ENCODE measurements at places on chromosomes 3 and 15.

DNA sequence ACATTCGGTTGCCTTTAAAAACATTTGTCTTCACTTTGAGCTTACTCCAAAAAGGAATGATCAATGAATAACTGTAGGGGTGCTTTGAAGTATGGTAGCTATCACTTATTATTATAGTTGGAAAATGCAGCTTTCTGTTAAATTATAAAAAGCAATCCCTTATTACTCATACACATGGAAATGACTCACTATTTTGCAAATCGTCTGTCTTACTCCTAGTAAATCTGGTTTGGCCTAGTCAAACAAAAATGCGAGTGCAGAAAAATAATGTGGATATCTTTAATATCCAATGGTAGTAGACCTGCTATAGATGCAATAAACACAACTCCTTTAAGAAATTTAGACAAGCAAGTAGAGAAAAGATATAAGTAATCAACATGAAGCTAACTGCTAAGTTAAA is 112.5 kb downstream of the ZIC1 start:
- DNase-seq = no peak

- DNase-seq = no peak
These were observed 24.5 kb downstream of the MEGF11 start for GRCh38 chr15:66228807-66229735.

DNA sequence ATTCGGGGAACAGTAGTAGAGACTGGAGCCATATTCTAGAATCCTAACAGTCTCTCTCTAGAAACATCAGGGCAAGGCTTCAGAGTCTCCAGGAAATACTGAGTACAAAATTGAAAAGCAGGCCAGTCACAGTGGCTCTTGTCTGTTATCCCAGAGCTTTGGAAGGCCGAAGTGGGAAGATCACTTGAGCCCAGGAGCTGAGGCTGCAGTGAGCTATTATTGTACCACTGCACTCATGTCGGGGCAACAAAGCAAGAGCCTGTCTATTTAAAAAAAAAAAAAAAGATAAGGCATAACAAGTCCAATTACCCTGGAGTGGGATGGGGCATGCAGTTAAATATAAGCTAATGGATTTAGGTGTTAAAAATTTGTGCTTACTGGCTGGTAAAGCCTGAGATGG is 79.0 kb downstream of the SEMA6D start:
- no peak for DNase-seq

- no peak for DNase-seq
These were observed 108.9 kb upstream of the ETV5 start for GRCh38 chr3:186217820-186218164.

DNA sequence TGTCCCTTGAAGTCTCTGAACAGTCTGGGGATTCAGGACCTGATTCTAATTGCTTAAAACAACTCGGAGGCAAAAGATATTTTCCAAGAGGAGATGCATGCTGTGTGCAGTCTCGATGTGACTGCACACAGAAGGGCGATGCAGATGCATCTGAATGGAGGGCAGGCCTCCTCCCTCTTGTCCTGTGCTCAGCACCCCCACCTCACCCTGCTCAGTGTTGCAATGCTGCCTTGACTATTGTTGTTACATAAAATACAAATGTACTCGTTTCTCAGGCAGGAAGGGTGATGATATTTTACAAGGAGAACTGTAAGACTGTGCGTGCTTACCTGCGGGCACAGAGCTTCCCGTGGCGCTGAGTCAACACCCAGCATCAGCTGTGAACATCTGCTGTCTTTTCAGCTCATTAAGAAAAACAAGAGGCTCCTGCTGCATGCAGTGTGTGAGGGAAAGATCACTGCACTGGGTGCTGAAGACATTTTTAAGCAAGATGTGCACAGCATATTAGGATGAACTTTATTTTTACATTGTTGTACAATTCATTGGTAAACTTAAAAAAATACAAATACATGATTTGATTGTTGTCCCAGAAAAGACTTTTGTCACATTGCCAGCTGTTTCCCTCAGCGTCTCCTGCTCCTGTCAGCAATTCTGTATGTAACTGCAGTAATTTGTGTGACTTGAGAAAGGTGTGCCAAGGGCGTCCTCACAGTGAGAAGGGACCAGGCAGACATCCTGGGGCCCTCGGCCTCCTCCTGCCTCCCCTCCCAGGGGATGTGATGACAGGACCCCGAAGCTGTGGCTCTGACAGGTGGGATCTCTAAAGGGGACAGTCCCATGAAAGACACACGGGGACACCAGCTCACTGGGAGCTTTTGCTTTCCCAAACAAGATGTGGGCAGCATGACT is 56.3 kb upstream of the RPL32 start:
- DNase-seq = no peak

DNA sequence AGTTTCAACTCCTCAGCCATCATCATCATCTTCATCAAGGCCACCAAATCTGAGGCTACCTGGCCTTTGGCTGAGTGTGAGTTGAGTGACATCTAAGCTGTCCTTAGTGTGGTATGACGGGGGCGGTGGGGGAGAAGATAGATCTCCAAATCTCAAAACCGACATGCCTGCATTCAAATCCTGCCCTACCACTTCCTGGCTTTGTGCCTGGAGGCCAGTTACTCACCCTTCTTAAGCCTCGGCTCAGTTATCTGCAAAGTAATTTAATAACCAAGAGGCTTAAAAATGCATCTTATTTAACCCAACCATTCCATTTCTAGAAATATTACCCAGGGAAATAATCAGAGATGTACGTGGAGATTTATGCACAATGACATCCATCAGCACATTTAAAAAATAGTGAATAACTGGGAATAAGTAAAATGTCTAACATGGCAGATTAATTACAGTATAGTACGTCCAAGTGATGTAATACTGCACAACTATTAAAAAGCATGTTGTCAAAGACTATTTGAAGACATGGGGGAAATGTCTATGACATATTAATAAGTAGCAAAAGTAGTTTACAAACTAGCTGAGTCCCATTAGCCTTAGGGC is 167.4 kb downstream of the NTRK3 start:
- DNase-seq = no peak

- DNase-seq = no peak
These were observed 311.3 kb downstream of the SLC9A9 start for GRCh38 chr3:143536817-143537535.

DNA sequence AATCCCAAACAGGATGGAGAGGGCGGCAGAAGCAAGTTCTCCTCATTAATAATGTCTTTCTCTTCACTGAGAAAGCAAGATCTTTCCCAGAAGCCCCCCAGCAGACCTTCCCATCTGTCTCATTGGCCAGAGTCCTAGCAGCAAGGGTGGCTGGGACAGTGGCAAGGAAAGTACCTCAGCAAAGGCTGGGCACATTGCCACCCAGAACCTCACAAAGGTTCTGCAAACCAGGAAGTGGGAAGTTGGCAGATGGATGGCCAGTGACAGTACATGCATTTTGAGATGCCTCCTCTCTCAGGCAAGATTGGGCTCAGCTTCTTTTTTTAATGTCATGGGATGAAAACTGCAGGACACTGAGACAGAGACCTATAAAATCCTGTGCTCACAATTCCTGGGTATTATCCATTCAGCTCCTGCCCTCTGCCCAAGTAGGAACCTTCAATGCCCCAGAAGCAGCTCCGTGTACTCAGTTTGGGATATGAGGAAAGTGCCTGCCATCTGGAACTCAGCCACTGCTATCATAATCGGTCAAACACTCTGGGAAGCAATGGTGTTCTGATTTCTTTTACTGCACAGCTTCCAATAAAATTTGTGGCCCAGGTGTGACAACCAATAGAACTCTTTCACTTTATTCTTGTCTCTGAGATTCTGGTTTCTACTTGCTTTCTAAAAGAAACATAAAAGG is 25.5 kb downstream of the DPH3 start:
- DNase-seq = no peak

DNA sequence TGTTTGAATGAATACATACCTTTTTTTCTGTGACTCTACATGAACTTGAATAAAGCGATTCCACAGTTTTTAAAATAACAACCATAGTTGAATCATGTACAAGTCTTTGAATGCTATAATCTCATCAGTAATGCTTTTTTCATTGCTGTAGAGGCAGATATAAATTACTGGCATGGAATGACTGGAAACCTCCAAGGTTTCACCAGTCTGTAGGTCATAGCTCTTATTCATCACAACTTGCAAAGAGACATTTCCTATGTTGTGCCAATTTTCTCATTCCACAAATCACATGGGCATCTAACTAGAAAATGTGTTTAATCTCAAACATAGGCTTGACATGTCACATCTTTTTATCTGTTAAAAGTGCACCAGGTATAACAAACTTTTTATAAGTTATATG is 407.1 kb upstream of the KCNMB2 start:
- DNase-seq = no peak

DNA sequence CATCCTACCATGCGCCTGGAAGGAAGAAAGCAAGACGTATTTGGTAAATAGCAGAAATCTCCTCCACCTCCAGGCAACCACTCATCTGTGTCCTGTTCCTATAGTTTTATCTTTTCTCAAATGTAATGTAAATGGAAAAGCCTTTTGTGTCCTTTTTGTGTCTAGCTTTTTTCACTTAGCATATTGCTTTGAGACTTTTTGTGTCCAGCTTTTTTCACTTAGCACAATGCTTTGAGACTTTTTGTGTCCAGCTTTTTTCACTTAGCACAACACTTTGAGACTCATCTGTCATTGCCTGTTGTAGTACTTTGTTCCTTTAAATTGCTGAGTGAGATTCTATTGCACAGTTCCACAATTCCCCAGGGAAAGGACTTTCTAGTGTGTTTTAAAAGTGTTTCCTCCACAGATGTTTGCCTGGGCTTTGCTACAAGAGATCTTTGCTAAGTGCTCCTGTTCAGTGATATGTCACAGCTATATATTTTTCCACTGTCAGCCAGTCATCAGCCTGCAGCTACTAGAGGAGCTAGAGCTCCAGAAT is 27.9 kb upstream of the MUC13 start:
- no peak for DNase-seq

Measured in activated T-helper 1 cell treated with Interleukin-2 at 50 U/mL for 16 hours (primary cell).